Psoas muscle (tissue), 8 donors: ENCODE measurements at places on chromosomes 16 and 17.

DNA sequence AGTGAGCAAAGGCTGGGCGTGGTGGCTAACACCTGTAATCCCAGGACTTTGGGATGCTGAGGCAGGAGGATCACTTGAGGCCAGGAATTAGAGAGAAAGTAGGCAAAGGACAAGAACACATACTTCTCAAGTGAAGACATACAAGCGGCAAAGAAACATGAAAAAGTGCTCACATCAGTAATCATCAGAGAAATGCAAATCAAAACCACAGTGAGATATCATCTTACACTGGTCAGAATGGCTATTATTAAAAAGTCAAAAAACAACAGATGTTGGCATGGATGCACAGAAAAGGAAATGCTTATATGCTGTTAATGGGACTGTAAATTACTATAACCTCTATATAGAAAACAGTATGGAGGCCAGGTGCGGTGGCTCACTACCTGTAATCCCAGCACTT is 12.2 kb upstream of the SLX4 start:
- DNase-seq = no peak

GRCh38 chr17:34598161-34598776 is 18.9 kb downstream of the TMEM132E start:
- no peak for DNase-seq

DNA sequence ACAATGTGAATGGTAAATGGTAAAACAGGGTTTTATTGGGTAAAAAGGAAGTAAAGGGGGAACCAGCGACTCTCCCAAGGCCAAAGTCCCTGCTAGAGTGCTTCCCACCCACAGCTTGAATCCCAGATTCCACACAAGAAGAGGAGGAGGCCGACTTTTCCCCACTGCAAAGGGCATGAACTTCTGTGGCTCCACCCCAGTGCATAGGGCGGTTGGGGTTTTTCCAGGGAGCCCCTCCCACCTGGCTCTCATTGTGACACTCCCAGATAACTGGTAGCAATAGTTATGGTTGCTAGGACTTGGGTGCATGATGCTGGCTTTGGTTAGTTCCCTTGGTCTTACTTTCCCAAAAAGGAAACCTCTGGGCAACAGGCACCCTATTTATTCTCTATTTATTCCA is 666.0 kb upstream of the CA10 start:
- no peak for DNase-seq

GRCh38 chr17:40346765-40347158 is 17.8 kb downstream of the GJD3 start:
- DNase-seq = no peak

- DNase-seq = no peak
Measured at GRCh38 chr17:75844530-75845057, 390 bp upstream of the UNC13D start.

DNA sequence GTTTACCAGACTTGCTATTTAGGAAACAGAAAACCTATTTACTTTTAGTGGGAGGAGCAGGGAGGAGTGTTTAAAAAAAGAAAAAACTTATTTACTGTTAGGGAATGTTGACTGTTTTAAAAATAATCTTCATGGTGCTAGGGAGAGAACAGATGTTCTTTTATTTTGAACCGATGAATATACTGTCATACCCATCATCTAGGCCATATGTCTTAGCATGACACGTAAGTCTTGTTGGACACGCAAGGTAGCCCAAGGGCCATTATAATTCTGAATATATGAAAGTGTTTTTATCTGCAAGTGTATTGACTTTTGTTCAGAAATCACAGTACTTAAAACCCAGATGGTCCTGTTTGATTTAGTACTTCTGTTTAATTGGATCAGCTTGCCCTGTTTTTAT is 11.6 kb downstream of the WIPF2 start:
- no peak for DNase-seq

DNA sequence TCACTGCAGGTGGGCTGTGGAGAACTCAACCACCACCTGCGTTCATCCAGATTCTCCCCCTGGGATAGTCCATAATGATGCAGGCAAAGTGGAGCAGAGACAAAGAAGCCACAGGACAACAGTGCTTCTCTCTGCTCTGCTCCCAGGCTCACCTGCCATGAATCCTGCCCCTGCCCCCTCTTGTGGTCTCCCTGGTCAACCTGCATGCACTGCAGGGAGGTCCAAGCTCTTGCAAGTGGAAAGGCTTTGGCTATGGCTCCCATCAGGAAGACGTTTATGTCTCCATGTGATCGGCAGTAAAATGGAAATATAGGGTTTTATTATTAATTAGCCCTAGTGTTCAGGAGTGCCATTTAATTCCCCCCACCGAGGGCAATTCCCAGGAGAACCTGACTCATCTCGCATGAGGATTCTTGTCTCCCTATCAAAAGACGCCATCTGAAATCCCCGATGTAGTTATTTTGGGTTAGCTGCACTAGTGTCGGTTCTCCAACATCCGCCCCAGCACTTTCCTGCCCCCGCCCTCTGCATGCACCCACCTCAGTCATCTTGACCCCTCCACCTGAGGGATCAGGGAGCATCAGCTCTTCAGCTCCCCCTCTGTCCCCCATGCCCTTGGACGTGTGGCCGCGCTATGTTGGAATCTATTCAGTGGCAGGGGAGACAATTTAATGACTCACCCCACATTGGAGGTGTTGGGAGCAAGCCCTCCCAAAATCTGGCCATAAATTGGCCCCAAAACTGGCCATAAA is 91.8 kb downstream of the KCNJ12 start:
- no peak for DNase-seq

GRCh38 chr17:781805-782731 is at the start of the genes GLOD4 and MRM3:
GLOD4 (minus strand) TSS chr17:782280; CDS start chr17:782255, 25 bp downstream.
MRM3 (plus strand) TSS chr17:782353; CDS start chr17:782379, 26 bp downstream.
- DNase-seq = peak; percentile 95

DNA sequence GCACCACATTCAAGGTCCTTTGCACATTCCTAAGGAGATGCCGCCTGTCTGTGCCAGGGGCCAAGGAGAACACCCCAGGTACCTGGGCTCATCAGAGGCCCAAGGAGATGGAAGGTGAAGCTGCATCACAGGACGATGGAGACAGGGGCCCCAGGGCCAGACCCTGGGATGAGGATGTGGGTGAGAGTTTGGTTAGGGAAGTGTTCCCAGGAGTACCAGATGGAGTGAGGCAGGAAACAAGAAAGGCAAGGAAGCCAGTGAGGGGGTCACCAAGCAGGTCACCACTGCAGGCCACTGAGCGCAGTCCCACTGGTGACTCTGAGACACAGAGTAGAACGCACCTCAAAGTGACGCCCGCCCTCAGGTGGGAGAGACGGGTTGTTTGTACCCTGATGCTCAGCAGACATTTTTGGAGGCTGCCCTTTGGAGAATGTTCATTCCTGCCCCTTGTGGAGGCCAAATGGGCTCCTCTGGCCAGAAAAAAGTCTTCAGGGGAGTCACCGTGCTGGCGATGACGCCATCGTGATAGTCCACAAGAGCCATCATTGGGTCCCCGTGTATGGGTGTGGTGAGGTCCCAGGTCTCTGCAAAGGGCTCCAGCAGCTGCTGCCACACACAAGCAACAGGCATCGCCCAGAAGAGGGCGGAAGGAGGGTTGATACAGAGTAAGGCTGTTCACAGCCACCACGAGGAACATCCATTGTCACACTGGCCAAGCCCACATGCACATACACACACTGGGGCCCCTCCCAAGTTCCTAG is 57.5 kb downstream of the BEAN1 start:
- no peak for DNase-seq

GRCh38 chr16:82761236-82761635 is 134.5 kb downstream of the CDH13 start:
- DNase-seq = peak; percentile 92

- no peak for DNase-seq
Measured at GRCh38 chr16:17475104-17475503, 4.3 kb upstream of the XYLT1 start.

- DNase-seq = no peak
Measured at GRCh38 chr17:52064791-52065211, 93.7 kb downstream of the CA10 start.

GRCh38 chr17:3528880-3529511 is 28.6 kb downstream of the TRPV3 start:
- peak; percentile 33 for DNase-seq

GRCh38 chr17:20092261-20092867 is 83.2 kb downstream of the SPECC1 start:
- no peak for DNase-seq

- no peak for DNase-seq
Measured at GRCh38 chr16:72064361-72064894, 1.4 kb downstream of the HPR start.

GRCh38 chr16:1047123-1047522 is 25.4 kb upstream of the SSTR5 start:
- DNase-seq = no peak

- DNase-seq = no peak
Measured at GRCh38 chr16:81313701-81314602, 810 bp upstream of the GAN start.

GRCh38 chr17:50817838-50818237 is 17.5 kb upstream of the WFIKKN2 start:
- DNase-seq = no peak

DNA sequence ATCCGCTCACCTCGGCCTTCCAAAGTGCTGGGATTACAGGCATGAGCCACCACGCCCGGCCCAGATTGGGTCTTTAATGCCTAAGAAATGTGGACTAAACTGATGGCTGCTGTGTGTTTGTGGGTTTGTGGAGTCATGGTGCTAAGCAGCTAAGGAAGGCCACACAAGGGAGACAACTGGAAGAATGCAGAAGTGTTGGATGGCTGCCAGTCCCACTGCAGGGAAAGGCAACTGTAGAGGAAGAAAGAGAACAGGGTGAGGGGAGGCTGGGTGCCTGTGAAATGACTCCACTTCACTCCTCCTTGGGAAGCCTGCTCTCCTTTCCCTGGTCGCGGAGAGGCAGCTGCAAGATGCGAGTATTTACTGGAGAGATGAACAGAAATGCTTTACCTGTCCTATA is 23.5 kb upstream of the SIAH1 start:
- DNase-seq = no peak

- no peak for DNase-seq
Measured at GRCh38 chr16:75323933-75324332, 72.5 kb upstream of the BCAR1 start.

- no peak for DNase-seq
Measured at GRCh38 chr16:79283578-79283977, 317.0 kb downstream of the MAF start.

GRCh38 chr17:42980274-42980765 is at the start of gene RUNDC1:
RUNDC1 (plus strand) TSS chr17:42980565; CDS start chr17:42980577, 12 bp downstream.
- peak; percentile 93 for DNase-seq

DNA sequence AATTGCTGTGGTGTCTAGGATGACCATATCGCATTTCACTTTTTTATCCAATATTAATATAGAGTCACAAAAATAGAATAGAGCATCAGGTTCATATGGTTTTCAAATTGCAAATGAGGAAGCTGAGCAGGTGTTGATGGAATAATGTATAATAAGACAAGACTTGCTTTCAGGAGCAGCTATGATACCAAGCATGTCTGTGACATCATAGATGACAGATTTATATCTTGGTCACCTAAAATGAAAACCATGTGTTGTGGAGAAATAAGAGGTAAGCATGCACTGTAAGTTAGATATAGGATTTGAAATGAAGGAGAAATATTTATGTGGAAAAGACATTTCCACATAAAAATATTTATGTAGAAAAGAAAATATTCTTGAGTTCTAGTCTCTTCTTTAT is 8.6 kb downstream of the MEIOC start:
- DNase-seq = no peak

- DNase-seq = no peak
Measured at GRCh38 chr16:47110939-47111338, 32.8 kb downstream of the NETO2 start.

- no peak for DNase-seq
Measured at GRCh38 chr16:25198021-25198420, 18.7 kb upstream of the AQP8 start.

- peak; percentile 32 for DNase-seq
Measured at GRCh38 chr17:19487024-19487600, 46.5 kb upstream of the SLC47A1 start.

GRCh38 chr16:86949630-86950029 is 367.6 kb downstream of the C16orf95 start:
- DNase-seq = no peak

DNA sequence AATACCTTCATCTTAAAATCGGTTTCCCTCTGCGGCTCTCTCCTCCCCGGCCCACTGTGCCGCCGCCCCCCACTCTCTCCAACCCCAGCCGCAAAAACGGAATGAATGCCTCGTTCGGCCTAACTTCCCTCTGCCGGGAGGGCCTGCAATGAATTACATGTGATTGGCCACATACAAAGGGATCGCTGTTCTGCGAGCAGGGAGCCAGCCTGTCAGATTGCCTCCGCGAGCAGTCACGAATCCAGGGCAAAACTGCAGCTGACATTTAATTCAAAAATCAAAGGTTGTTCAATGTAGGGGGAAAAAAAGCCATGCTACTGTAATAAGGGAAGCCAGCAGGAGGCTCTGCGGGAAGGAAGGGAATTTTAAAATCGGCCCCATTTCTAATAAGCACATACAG is 84.9 kb downstream of the TBC1D16 start:
- DNase-seq = no peak

DNA sequence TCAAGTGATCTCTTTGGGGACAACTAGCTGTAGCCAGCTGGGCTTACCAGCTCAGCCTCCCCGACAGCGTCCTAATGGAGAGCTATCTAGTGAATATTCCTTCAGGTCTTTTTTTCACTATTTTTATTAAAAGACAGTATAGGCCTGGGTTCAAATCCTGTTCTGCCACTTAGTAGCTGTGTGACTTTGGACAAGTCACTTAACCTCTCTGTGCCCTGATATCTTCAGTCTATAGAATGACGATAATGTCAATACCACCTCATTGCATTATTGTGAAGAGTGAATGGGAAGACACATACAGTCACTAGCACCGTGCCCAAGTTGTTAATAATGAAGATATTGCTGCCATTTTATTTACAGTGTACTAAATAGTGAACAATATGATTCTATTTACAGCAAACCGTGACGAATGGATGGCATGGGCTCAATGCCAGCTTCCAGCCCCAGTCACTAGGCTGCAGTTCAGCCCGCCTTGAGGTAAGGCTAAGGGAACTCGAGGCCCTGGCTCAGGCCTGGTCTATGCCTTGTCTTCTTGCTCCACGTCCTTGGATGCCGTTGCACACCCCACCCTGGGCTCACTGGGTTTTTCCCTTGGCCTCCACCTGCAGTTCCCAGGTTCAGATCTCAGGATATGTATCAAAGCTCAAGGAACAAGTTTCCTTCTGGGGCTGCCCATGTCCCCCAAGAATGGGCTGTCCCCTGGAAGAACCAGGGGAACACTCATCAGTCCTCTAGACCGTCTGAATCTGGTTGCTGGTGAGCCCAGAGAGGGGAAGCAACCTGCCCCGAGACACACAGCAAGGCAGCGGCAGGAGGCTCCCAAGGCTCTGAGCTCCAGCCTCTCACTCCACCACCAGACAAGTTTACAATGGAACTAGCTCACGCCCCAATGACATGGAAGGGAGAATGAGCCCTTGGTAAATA is 95.4 kb upstream of the TNRC6C start:
- no peak for DNase-seq

DNA sequence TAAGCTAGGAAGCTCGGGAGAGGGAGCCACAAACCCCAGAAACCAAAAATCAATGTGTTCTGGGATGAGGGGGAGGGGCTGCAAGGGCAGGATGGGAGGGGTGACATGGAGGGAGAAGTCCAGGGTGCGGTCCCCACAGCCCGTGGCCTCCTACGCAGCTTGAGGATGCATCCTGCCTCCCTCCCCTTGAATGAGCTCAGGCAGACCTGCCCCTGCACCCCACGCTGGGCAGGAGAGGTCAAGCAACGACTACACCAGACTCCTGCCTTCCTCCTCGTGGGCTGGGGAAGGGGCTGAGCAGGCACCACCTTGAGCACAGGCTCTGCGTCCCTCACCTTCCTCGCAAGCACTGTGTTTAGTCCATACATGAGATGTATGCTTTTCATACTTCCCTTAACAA is 3.9 kb downstream of the ANKRD13B start:
- DNase-seq = no peak

- peak; percentile 78 for DNase-seq
Measured at GRCh38 chr17:352421-353212, at the start of gene RPH3AL. RPH3AL (minus strand) TSS chr17:352807; CDS start chr17:327543, 25,264 bp downstream.
